Stimulated activated CD4-positive, alpha-beta T cell treated with anti-CD3 and anti-CD28 coated beads, Interleukin-4, amount 100 ng/mL, for 1 hour (primary cell): ENCODE measurements at places on chromosomes 13 and 19.

- DNase-seq, result no peak
Measured at GRCh38 chr13:43128504-43128961, 105.1 kb downstream of the DNAJC15 start.

DNA sequence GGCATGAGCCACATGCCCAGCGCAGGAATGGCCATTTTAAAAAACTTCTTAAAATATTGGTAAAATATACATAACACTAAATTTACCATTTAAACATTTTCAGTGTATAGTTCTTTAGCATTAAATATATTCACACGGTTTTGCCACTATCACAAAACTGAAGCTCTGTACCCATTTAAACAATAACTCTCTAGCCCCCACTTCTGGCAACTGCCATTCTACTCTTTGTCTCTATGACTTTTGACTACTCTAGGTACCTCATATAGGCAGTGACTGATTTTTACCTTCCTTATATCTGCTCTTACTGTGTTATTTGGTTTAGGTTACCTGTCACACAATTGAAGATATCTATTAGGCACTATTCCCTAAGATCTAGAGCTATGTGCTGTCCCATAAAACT, 2.3 kb upstream of the KBTBD7 start:
- DNase-seq, result no peak

GRCh38 chr19:49749055-49749716, 13.9 kb downstream of the TSKS start:
- no peak for DNase-seq

GRCh38 chr19:55590109-55590508, 9.2 kb downstream of the FIZ1 start:
- no peak for DNase-seq

DNA sequence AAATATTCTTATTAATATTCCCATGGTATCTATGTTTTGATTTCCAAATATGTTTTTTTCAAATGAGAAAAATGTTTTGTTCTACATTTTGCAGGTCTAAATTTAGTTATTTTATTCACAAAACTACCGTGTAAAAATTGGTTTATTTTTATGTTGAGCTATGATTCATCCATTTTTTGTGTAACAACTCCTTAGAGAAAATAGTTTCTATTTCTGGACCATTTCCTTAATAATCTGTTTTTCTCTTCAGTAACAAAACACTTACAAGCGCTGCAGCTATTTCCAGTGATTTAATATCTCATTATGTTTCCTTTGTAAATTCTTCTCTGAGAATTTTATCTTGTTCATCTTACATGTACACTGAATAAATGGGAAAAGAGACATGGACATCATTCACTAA, 550.7 kb upstream of the SLITRK5 start:
- DNase-seq, result no peak

GRCh38 chr13:45695198-45695730, 6.9 kb upstream of the CBY2 start:
- no peak for DNase-seq

DNA sequence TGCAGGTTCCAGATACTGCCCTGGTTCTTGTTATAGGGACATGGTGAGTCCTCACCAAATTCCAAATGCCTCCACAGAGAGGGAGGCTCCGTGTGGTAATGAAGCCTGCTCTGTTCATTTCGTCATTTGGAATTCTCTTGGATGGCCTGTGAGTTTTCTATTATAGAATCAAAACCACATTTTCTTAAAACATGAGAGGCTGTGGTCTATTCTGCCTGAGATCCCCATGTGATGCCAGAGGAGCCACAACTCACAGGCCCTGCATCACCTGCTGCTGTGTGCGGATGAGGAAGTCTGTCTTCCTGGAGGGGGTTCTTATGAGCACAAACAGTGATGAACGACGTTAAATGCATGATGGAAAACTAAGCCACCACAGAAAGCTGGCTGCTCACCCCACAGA, 264.4 kb downstream of the UQCRFS1 start:
- no peak for DNase-seq

DNA sequence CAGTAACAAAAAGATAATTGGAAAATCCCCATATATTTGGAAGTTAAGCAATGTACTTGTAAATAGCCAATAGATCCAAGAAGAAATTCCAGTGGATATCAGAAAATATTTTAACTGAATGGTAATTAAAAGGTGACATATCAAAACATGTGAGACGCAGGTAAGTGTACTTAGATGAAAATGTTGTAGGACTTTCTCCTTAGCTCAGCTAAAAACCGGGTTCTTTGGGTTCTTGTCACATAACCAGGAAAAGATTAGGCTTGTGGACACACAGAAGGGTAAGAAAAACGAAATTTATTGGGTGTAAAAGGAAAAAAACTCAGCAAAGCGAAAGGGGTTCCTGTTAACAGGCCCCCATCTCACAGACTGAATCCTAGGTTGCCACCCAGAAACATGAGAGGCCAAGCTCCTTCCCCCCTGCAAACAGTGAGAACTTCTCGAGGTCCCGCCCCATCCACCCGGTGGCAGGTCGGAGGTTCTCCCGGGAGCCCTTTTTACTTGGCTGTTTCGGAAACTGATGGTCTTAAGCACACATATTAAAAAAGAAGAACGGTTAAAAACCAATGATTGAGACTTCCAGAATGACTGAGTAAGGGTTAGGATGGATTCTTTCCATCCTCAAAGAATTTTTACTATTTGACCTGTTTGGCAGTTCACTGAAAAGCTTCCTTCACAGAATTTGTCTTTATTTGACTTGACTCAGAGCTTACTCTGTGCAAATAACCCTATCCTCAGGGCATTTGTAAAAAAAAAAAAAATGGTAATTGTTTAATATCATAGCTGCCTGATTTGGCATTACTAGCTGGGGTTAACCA, 3.1 kb upstream of the CCDC70 start:
- no peak for DNase-seq

- no peak for DNase-seq
Measured at GRCh38 chr13:111491659-111492058, 171.2 kb downstream of the TEX29 start.

DNA sequence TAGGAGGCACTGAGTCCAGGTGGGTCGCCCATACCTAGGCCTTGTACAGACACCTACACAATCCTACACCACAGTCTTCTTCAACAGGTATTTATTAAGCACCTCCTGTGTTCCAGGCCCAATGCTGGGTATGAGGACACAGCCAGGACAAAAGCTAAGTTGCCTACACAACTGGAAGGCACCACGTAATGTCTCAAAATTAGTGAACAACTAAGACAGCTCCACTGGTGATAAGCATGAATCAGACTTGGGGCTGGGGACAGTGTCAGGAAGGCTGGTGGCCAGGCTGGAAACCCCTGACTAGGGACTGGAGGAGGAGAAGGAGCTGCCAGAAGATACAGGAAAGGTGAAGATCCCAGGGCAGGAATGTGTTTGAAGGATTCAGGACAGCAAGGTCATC, 2.4 kb downstream of the SMIM24 start:
- DNase-seq, result no peak

DNA sequence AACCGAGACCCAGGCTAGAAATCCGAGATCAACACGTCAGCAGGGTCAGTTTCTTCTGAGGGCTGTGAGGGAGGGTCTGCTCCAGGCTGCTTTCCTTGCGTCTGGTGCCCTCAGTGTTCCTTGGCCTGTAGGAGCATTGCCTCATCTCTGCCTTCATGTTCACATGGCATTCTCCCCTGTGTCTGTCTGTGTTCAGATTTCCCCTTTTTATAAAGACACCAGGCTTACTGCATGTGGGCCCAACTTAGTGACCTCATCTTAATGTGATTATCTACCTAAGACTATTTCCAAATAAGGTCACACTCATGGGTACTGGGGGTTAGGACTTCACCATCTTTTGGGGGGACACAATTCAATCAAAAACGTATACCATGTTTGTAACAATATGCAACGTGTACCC, 57.2 kb upstream of the C1QTNF9 start:
- no peak for DNase-seq

DNA sequence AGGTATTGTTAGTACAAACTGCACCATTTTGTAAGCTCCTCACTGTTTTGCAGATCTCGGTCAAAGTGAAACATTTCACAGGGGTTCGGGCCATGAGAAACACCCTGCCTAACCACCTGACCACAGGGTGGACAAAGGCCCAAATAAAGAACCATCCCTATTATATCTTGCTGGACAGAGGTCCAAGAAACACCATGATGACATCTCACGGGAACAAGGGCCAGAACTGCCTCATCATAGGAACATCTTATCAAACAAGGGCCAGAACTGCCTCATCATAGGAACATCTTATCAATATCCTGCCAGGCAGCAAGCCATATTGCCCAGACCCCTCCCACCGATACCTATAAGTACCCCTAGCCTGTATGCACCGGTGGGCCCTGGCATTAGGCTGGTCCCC, 99.7 kb downstream of the PCDH9 start:
- no peak for DNase-seq

DNA sequence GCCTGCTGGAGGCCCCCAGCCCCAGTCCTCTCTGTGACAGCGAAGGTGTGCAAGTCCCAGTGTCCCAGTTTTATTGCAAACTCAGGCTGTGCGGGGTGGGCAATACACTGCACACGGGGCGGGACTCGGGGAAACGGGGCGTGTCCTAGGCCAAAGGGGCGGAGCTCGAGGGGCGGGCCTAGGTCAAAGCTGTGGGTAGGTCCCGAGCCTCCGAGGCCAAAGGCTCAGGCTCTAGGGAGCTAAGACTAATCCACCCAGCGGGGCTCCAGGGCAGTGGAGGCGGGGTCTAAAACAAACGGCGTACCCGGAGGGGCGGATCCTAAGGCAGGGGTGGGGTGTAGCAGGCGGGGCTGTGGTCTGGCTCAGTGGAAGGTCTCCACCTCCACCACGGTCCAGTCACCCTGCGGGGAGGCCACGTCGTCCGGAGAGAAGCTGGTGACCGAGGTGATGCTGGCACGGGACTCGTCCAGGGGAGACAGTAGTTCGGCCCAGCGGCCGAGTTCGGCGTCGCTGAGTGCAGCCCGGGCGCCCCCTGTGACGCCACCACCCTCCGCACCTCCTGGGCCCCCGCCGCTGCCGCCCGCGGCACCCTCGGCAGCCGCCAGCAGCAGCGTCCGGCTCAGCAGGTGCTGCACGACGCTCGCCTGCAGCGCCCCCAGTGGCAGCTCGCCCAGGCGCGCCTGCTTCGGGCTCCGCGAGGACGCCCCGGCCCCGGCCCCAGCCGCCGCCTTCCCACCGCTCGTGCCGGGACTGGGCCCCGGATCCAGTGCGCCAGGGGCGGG, 5.3 kb downstream of the PRR36 start:
- peak; percentile 86 for DNase-seq

- DNase-seq, result no peak
Measured at GRCh38 chr19:1585243-1585580, 7.5 kb downstream of the MBD3 start.

DNA sequence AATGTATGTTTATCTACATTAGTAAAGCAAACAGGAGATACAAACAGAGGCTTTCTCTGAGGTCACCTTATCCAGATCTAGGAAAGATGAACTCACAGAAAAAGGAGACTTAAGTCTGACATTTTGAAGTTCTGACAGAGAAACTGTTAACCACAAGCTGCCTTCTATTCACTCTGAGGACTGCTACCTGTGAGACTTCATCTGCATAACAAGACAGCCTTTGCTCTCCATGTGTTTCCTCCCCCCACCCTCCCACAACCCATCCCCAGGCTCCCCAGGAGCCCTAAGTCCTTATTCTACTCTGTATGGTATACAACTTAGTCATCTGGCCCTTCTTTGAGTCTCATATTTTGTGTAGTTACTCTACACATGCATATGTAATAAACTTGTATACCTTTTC, 699.0 kb downstream of the FGF9 start:
- no peak for DNase-seq

DNA sequence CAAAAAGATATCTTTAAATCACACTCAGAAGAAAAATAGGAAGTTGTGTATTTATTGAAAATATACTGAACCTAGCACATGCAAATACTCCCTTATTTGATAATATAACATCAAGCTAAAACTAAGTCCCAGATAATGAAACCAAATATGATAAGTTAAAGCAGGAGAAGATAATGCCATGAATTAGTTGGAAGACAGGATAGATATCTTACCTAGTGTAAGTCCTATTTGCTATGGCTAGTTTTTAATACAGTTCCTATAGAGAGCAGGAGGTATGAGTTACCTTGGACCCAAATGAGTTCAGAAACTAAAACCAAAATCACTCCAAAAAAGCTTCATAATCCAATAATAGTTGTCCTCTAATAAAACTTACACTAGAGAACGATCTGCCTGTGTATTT, 1407.1 kb upstream of the MIR17HG start:
- DNase-seq, result no peak

DNA sequence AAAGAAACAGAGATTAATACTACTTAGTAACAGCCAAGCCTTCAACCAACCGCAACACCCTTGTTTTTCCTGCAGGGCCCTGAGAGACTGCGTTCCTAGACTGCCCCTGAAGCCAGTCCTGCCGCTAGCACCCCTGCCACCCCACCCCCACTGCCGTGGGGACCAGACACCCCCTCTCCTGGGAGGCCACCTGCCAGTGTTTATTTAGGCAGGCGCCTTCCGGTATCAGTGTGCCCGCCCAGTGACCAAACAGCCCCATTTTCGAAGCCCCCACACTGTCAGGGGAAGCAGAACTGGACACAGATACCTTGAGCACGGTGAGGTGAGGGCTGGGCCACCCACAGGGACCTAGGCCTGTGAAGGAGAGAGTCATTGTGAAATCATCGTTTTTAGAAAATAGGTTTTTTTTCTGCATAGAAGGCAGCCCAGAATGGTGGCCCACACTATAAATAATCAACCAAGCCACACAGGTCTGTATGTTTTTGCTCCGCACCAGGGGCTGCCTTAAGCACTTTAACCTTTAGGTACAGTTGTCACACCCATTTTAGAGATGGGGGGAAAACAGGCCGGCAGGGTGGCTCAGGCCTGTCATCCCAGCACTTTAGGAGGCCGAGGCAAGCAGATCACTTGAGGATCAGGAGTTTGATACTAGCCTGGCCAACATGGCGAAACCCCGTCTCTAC, 3.5 kb upstream of the TLE5 start:
- no peak for DNase-seq

GRCh38 chr13:33381906-33382305, 96.4 kb upstream of the STARD13 start:
- DNase-seq, result no peak

- no peak for DNase-seq
Measured at GRCh38 chr13:33134213-33134612, 118.0 kb downstream of the KL start.

DNA sequence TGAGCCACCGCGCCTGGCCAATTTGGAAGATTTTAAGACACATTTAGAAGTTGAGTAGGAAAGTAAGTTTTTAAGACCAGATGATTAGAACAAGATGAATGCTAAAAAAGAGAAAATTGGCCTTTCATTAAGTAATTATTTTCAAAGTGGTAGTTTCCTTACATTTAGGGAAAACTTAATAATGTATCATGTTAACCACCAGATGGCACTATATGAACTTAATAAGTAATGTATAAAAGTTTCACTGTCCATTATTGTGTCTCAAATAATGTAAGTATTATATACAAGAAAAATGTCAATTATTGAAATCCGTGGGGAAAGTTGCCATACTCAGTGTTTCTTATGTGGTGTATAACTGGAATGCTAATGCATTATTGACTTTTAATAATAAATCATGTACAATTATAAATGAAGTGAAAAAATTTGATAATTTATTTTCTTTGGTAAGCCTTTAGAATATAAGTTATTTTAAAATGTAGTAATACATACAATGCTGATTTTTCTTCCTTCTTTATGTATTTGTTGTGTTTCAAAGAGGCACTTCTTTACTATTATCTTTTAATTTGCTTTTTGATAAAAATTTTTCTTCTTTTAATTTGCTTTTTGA, 29.2 kb downstream of the COG6 start:
- DNase-seq, result no peak
